Stimulated activated memory B cell treated with anti-CD40 and anti-IgM and Interleukin-4, amounts not matched to agents 10 μg/mL and 1 μg/mL and 100 μg/mL, for 72 hours (primary cell): ENCODE measurements at places on chromosomes 13 and 19.

DNA sequence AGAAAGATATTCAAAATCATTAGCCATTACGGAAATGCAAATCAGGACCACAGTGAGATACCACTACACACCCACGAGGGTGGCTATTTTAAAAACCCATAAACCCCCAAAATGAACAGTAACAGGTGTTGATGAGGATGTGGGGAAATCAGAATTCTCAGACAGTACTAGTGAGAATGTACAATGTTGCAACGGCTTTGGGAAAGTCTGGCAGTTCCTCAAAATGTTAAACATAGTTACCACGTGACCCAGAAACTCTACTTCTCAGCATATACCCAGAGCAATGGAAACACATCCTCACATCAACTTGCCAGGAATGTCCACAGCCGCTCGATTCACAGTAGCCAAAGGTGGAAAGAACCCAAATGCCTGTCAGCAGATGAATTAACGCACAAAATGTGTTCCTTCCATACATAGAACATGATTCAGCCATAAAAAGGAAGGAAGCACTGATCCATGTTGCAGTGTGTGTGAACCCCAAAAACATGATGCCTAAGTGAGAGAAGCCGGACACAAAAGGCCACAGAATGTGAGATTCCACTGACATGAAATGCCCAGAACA is 7.0 kb downstream of the PLVAP start:
- H3K36me3 ChIP-seq: no peaks in the 10 kb centered on the region
- ATAC-seq: peak; percentile 97
- H3K27ac ChIP-seq: peak overlapping the region; percentile 62
- H3K4me1 ChIP-seq: peaks cover 24% of the 10 kb centered on the region

DNA sequence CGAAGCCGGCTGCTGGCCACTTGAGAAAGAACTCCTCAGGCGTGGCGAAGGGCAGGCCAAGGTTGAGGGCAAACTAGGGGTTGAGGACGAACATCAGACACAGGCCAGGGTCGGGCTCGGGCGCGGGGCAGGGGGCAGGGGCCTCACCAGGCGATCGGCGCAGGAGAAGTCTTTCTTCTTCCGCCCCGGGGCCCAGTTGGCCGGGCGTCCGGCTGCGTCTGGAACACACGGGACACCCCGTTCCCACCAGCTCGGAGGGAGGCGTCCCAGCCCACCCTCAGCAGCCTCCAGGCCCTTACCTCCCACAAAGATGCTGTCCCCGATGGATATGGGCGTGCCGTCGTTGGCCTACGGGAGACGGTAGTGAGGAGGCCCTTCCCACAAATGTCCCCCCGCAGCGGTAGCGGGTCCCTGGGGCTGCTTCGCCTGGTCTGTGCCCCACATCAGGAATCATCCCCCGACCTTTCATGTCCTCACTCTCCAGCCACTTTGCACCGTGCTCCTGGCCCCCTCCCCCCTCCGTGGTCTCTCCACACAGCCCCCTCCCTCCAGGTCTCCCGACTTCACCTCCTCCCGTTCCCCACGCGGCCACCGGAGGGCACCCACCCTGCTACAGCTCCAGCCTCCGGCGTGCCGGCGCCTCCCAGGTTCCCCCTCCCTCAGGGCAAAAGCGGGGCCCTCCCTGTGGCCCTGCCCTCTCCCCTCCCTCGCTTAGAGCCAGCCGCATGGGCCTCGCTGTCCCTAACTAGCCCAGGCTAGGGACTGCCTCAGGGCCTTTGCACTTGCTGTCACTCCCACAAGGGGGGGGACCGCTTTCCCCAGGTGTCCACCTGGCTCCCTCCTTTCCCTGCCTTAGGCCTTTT is 4.8 kb downstream of the PNKP start:
- peaks cover 70% of the 10 kb centered on the region for H3K36me3 ChIP-seq
- H3K4me1 ChIP-seq: peaks cover 43% of the 10 kb centered on the region
- no peak for ATAC-seq
- H3K4me3 ChIP-seq: no peak overlapping the region
- no peak overlapping the region for H3K27ac ChIP-seq
- no peaks in the 10 kb centered on the region for H3K27me3 ChIP-seq

DNA sequence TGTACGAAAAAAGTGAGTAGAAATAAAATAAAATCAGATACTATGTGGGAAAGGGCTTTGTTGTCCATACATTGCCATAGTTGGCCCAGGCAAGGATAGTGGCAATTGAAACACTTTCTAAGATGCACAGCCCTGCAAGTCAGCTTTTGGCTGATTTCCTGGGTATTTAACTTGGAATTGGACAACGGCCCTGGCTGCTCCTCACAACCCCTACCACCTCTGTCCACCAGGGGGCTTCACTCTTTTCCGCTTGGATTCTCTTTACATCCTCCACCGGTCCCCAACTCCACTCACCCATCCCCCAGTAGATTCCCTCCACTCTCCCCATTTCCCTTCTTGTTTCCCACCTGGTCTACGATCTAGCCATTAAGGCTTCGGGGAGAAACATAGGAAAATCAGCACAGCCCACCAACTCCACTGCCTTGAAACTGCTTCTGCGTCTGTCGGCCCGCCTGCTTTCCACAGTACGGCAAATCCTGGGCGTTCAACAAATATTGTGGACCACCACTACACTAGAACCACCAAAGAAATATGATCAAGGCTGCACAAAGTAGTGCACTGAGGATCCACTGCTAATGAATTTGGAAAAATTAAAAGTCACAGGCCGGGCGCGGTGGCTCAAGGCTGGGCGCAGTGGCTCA is 48.6 kb upstream of the GTF3A start:
- ATAC-seq: no peak
- H3K27me3 ChIP-seq: peaks cover 21% of the 10 kb centered on the region
- peaks cover 16% of the 10 kb centered on the region for H3K4me1 ChIP-seq
- H3K27ac ChIP-seq: no peak overlapping the region
- no peak overlapping the region for H3K4me3 ChIP-seq

DNA sequence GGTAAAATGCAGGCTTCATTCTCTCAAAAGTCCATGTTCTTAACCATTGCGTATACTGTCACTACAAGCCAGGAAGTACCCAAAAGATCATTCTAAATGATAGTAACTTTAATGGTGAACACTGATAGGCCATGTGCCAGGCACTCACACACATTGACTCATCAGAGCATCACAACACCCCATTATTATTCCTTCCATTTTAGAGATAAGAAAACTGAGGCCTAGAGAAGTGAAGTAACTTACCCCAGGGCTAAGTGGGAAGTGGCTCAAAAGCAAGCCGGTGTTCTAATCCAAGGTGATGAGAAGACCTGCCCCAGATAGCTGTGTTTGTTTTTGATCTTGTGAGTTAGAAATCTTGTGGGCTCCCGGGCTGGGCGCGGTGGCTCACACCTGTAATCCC is 1.4 kb upstream of the PHLDB3 start:
- H3K27ac ChIP-seq: peak overlapping the region; percentile 87
- no peak overlapping the region for H3K4me3 ChIP-seq
- H3K4me1 ChIP-seq: peaks cover 32% of the 10 kb centered on the region
- peaks cover 27% of the 10 kb centered on the region for H3K36me3 ChIP-seq
- ATAC-seq: no peak

- peak overlapping the region; percentile 94 for H3K27ac ChIP-seq
- ATAC-seq: peak; percentile 66
- no peaks in the 10 kb centered on the region for H3K36me3 ChIP-seq
- H3K4me1 ChIP-seq: peaks cover 26% of the 10 kb centered on the region
- peak overlapping the region; percentile 82 for H3K4me3 ChIP-seq
Measured at GRCh38 chr13:60397704-60398378, 821 bp downstream of the TDRD3 start.
